Psoas muscle (tissue), 8 donors: ENCODE measurements at places on chromosomes 1 and 21.

- no peak for DNase-seq
Observed at GRCh38 chr1:47562799-47563198, 125.0 kb downstream of the FOXD2 start.

DNA sequence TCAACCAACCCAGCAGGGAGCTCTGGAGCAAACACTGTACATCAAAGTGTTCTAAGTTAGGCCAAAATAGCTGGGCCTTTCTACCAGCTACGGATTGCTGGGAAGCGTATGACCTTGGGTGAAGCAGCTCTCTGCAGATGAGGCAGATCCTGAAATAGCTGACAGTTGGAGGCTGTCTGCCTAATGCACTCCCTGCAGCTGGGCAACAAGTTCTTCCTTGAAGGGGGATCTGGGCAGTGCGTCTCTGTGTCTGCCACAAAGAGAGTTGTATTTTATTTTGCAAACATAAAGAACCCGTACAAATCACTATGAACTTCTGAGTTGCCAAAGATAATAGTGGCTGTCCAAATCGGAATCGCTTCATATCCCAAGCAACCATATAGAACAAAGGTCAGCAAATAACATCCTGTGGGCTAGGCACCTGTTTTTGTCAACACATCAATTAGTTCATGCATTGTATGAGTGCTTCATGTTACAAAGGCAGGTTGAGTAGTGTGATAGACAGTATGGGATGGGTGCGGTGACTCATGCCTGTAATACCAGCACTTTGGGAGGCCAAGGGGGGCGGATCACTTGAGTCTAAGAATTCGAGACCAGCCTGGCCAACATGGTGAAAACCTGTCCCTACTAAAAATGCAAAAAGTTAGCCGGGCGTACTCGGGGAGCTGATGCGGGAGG is 29.1 kb upstream of the KLF17 start:
- no peak for DNase-seq

DNA sequence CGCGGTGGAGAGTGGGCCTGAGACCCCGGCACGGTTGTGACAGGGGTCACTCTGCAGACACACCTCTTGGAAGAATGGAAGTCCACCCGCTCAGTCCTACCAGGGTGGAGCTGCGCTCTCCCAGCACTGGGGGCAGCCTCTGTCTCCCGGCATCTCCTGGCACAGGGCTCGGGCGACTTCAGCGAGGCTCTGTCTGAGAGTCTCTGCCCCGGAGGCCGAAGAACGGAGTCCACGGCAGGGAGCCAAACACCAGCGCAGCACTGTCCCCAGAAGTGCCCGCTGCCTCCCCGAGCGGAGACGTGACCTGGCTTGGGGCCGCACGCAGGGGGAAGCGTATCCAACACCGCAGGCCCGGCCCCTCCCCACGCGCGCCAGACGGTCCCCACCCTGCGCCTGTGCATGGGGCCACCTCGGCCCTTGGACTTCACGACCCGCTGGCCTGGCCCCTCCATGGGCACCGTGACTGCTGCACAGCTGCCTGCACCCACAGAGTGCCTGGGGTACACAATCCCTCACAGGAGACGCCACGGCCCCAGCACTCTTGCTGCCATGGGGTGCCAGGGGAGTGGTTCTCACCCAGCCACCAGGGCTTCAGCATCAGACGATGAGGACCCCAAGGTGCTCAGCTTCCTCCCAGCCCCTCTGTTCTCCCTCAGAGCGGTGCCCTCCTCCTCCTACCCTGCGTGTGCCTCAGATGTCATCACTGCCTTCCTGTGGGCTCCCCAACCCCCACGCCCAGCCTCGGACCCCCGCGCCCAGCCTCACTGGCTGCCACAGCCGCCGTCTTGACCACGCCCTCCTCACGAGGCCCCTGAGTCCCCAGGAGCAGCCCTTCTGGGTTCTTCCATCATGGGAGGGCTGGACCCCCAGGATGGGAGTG is 14.9 kb upstream of the RNF223 start:
- no peak for DNase-seq

DNA sequence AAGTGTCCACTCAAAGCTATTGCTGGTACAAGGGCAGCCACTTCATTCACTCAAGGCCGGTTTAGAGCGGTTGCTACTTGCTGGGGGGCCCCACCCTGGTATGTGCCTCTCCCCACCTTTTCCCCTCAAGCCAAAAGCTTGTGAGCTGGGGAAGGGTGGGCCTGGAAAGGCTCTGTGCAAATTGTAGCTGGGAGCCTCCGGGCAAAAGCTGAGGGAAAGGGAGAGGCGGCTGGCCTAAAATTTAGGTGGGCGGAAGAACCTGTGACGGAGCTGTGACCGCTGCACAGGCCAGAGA is 306 bp upstream of the SH3D21 start:
- no peak for DNase-seq

DNA sequence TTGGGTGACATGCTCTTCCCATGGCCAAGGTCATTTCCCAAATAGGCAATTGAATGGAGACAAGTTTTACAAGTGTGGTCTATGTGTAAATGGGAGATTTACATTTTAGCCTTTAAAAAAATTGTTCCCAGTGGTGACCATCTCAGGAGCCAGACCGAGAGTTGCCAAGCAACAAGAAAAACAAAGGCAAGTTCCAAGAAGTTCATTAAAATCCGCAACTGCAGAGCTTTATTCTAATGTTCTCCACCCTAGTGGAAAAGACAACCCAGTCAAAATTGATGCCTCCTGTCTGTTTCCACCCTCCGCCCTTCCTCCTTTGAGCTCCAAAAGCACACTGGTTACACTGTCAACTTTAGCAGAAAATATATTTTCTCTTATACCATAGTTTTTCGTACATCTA is 33.2 kb upstream of the CD55 start:
- DNase-seq: no peak

DNA sequence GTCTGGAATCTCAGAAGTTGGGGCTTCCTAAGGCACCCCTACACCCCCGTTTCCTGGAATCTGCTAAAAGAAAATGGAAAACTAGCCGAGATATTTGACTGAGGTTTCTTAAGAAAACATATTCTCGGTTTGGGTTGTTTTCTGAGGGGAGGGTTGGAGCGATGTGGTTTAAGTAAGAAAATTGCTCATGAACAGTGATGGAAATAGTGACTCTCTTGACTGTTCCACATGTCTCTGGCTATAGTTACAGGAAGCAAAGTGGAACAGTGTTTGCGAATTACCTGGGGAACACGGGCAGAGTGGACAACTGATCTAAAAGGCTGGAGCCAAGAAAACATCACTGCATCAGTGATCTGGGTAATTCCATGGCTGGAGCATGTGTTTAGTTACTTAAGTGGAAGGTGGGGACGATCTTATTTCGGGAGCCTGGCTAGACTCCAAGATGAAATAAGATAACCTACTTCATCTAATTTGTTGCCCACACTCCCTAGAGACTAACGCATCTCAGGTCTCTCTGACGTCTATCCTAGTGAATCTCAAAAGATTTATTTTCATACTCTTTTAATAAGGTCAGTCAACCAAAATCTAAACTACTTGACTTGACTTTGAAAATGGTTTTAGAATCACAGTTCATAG is 92.4 kb downstream of the KCNJ15 start:
- DNase-seq: no peak

- no peak for DNase-seq
Observed at GRCh38 chr21:40331172-40331571, 463.9 kb downstream of the PCP4 start.
